ENCODE measurements at places on chromosomes 13 and 19.

DNA sequence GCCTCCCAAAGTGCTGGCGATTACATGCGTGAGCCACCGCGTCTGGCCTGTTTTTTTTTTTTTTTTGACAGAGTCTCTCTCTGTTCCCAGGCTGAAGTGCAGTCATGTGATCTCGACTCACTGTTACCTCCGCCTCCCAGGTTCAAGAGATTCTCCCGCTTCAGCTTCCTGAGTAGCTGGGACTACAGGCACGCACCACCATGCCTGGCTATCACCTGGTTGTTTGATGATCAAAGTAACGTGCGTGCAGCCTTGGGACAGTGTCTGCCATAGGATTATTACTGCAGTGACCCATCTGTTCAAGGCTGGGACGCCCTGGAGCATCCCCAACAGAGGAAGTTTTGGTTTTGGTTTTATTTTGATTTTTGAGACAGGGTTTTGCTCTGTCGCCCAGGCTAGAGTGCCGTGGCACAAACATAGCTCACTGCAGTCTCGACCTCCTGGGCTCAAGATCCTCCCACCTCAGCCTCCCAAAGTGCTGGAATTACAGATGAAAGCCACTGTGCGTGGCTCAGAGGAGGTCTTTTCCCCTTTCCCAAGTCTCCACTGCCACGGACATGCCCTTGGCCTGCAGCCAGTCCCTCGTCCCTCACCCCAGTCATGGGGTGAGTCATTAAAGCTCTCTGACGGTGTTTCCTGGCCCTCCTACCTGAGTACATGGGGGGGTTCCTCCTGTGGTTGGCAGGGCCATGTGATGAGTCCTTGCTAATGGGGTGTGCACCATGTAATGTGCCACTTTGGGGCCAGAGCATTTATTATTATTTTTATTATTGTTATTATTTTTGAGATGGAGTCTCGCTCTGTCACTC is 65.6 kb downstream of the IER2 start:
- DNase-seq: no peak

GRCh38 chr19:29370276-29370675 is 155.5 kb upstream of the VSTM2B start:
- DNase-seq: no peak

DNA sequence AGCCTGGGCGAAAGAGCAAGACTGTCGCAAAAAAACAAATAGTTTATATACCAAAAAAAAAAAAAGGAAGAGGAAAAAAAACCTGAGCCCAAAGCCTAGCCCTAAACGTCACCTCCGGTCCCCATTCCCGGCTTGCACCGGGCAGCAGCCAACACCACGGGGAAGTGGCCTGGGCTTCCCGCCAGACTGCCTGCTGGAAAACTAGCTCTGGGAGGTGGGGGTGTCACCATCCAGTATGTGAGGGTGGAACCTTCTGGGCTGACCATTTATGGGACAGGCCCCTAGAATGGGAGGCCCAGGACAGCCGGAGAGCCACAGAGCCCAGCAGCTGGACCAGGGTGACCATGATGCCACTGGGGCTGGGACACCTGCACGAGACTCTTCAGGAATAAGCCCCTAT is 37.3 kb downstream of the IL12RB1 start:
- no peak for DNase-seq

DNA sequence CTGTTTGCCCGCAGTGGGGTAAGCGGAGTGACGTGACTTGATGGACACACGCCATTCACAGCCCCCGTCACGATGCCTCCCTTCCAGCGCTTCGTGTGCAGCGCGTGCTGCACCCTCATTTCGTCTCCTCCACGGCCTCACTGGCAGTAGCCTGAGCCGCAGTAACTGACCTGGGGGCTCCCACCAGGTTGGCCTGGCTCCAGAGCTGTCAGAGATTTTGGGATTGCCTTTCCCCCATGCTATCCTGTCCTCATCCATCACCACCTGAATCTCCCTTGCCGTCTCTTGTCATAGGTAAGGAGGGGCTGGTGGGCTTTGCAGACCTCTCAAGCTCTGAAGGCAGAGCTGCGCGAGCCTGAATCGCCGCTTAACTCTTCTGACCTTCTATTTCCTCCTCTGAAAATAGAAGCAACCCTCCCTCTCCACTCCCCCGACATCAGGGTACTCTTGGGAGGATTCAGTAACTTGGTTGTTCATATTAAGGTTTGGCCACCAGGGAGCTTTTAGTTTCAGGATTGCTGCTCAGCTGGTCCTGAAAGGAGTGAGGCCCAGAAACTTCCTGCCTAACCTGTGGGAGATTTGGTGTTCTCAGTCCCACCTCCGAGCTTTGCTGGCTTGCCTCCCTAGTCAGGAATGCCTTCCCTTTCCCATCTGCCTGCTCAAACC is 27.9 kb downstream of the SIGLEC5 start:
- DNase-seq: no peak

- no peak for DNase-seq
Measured at GRCh38 chr19:16851031-16851712, 22.0 kb downstream of the SIN3B start.

DNA sequence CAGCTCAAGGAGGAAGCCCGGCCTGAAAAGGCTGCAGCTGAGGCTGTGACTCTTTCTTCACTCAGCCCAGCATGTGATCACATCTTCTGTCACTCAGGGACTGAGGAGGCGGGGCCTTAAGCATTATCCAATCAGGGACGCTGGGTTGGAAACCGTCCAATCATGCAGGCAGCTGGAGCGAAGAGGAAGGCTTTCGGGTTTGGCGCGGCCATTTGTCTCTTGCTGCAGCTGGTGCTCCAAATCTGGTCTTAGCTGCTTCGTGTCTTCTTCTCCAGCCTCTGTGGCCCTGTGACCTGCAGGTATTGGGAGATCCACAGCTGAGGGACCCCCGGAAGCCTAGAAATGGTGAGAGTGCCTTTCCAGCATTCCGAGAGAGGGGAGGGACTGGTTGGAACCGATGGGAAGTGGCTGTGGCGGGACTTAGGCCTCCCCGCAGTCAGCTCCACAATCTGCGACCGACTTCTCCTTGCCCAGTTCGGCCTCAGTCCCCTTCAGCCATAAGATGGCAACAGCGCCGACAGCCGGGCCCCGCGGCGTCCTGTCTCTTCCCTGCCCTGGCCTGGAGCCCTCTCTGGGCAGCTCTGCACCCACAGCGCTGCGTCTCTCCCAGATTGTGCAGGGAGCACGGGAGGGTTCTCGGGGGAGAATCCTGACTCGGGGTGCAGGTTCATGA is at the start of gene ZNF90:
TSS of gene ZNF90 (plus strand) at position 210 of the 673 bp plus-strand sequence. CDS start at position 343, 133 bp downstream.
- no peak for DNase-seq

GRCh38 chr13:27605610-27606200 is 14.6 kb downstream of the LNX2 start:
- no peak for DNase-seq

DNA sequence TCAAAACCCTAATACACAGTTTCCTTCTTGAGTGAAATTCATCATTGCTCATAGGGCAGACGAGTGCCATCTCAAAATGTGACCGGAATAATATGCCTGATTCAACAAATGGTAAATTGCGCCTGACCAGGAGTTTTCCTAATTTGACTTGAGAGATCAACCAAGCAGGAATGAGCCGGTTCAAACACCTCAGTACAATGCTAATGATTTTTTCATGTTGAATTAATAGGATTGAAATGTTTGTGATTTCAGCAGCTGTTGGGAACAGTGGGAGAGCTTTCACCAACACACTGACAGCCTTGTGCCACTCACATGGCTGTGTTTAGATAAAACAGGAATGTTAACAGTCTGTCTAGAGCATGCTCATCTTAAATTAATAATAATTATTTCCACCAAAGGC is 484.8 kb downstream of the PCDH9 start:
- no peak for DNase-seq

GRCh38 chr13:107819071-107819470 is 396.3 kb downstream of the LIG4 start:
- DNase-seq: no peak

DNA sequence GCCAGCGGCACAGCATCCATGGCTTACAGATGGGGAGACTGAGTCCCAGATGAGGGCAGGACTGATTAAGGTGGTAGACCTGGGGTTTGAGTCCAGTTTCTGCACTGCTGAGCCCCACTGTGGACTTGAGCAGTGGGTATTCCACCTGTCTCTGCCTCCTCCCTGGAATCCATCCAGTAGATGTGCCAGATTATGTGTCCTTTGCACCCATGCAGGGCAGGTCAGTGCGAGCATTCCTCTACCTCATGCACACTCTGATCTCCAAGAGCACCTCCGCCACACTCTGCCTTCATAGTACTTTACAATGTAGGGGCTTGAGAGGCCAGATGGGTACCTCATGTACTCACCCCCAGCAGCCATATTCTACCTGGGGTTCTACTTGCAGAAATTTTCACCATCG is 10.0 kb downstream of the ZSCAN22 start:
- no peak for DNase-seq

GRCh38 chr19:15680478-15681322 is 7.8 kb downstream of the CYP4F12 start:
- no peak for DNase-seq

DNA sequence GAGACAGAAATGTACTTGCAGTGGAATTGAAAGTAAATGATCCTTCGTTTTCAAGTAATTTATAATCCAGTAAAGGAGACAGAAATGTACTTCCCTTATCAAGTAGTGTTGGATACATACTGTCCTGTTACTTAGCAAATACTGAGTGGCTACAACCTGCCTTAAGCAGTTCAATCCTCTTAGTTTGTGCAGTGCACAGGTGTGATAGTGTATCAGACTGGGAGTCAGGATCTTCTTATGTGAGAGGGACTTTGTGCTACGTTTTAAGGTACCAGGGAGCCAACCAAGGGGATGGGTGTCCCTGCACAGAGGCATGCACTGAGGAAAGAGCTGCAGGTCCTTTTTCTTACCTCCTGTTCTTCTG is 111.1 kb downstream of the DNAJC3 start:
- no peak for DNase-seq

- no peak for DNase-seq
Measured at GRCh38 chr13:98938801-98939200, 39.1 kb downstream of the DOCK9 start.

DNA sequence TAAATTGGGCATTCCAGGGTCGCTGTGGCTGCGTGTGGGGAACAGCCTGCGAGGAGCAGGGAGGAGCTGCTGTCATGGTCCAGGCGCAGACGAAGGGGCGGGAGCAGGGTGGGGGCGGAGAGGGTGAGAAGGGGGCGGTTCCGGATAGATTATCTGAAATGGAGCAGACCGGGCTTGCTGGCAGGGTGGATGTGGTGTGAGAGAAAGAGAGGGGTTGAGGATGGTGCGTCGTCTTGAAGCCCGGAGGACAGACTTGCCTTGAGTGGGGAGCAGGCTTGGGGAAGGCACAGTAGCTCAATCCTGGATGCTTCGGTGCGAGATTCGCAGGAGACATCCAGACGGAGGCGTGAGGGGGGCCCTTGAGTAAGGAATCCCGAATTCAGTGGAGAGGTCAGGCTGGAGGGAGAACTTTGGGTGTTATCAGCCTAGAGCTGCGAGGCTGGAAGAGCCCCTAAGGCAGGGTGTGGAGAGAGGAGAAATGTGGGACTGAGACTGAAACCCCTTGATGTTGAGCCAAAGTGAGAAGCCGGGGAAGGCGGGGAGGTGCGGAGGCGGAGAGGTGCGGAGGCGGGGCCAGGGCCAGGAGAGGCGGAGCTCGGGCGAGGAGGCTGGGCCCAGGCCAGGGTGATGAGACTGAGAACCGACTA is 40.6 kb downstream of the DPF1 start:
- no peak for DNase-seq

DNA sequence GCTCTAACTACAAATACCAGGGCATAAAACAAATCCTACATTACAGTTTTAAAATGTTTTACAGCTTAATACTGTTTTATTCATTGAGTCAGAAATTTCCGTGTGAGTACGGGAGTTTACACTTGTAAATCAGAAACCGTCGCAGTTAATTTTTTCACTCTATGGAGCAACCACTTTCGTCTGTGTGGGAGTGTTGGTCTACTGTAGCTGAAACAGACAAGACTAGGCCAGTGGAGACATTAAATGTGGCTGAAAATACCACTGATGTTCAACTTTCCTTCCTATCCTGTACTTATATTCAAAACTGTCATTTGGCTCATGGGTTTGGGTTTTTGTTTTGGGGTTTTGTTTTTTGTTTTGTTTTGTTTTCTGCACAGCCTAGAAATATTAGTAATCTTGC is 268.7 kb downstream of the DCT start:
- no peak for DNase-seq

DNA sequence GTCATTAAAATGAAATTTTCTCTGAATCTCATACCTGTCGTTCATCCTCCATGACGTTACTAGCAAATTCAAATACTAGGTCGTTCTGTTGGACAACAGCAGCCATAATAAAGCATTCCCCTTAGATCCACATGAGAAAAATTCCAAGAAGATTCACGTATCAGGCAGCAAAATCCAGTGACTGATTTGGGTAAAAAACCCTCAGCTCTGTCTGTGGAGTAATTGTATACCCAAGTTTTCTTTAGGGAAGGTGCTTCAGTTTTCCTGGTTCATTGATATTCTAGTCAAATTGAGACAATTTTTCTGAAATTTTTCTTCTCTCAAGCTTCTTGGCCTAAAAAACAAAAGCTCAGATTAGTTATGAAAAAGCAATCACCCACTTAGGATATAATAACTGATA is 37.2 kb downstream of the ELF1 start:
- no peak for DNase-seq

GRCh38 chr13:64164435-64164834 is 2748.8 kb upstream of the PCDH20 start:
- DNase-seq: no peak

GRCh38 chr13:49608651-49609331 is 19.5 kb upstream of the ARL11 start:
- DNase-seq: no peak

- DNase-seq: no peak
Measured at GRCh38 chr13:112062571-112063570, 4.1 kb upstream of the SOX1 start.

DNA sequence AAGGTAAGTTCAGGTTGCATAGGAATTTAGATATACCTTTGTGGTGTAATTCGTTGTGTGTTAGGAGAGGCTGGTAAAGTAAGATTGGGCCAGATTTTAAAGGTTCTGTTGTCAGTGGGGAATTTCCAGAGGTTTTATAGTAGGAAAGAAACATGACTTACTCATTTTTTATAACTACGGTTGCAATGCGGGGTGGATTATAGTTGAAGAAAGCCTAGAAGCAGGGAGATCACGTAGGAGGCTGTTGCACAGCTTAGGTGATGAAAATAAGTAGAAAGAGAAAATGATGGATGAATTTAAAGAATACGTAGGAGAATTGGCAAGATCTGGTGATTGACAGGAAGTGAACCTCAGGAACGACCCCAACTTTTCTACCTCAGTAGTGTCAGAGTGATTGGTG is 61.1 kb downstream of the PIBF1 start:
- DNase-seq: no peak

GRCh38 chr19:54248016-54248601 is 5.5 kb upstream of the LILRA6 start:
- DNase-seq: no peak

Measured in cortex of kidney (tissue), 1 donor.